Stimulated activated naive CD8-positive, alpha-beta T cell treated with anti-CD3 and anti-CD28 coated beads, Interleukin-15, Interleukin-2, amounts not matched to agents 100 U/mL and 50 U/mL, for 24 hours (primary cell): ENCODE measurements at places on chromosomes 4 and X.
A peak's percentile ranks its signal among the peaks of the same experiment; 100 is the strongest.

GRCh38 chr4:26140150-26140898, 180.5 kb upstream of the RBPJ start:
- no peak for DNase-seq

DNA sequence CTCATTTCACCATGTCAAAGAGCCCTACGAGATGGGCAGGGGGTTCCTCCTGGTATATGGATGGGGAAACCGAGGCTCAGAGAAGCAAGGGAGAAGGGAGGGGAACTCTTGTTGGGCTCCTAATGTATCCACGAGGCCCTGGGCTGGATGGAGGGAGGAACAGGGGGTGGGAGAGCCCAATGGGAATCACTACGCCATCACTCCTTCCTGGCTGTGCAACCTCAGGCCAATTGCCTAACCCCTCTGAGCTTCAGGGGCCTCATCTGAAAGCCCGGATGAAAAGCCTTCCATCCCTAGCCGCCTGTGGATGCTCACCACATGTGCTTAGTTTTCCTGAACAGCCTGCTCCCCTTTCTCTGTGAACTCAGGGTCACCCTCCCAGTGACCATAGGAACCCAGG, 57.8 kb downstream of the PPP2R2C start:
- DNase-seq: no peak

DNA sequence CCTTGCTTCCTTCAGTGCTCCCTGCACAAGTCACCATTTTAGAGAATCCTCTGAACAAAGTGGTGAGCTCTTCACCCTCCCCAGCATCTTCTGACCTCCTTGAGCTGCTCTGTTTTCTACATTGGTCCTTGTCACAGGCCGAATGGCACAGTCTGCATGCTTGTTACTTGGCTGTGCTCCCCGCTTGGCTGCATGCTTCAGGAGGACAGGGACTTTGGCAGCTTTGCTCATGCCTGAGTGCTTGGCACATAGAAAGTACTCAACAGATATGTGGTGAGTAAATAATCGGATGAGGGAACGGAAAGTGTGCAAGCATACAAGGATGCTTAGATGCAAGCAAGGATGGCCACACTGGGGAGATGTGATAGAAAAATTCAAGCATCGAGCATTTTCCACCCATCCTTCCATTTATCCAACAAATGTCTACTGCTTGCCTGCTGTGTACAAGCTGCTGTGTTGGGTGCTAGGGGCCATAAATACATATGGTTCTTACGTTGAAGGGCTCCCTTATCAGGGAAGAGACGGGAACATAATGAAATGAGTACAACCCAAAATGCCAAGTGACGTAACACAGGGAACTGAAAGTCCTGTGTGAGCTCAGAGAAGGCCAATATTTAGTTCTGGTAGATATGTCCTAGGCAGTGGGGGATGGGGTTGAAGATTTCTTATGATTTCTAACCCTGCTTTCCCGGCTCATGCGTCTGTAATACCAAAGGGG, 31.2 kb downstream of the SLC2A9 start:
- no peak for DNase-seq

- no peak for DNase-seq
These were observed at the start of gene CSN2 for GRCh38 chr4:69965628-69966027. Gene CSN2, minus strand, starts transcription at chr4:69965728. Its CDS starts 4,733 bp downstream, at chr4:69960995.

DNA sequence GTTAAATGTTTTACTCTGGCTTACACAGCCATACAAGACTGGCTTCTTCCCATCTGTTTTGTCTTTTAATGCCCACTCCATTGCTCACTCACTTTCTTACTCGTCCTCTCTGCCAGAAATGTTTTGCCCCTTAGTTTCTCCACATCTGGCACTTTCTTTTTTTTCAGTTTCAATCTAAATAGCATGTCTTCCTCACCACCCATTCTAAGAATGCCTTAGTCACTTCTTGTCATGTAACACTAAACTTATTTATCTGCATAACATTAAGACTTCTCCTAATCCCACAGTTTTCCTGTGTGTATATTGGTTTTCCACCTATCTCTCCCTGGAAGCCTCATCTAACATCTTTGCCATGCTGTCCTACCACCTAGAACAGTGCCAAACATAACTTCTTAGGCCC, 119.3 kb downstream of the ADAMTS3 start:
- no peak for DNase-seq

DNA sequence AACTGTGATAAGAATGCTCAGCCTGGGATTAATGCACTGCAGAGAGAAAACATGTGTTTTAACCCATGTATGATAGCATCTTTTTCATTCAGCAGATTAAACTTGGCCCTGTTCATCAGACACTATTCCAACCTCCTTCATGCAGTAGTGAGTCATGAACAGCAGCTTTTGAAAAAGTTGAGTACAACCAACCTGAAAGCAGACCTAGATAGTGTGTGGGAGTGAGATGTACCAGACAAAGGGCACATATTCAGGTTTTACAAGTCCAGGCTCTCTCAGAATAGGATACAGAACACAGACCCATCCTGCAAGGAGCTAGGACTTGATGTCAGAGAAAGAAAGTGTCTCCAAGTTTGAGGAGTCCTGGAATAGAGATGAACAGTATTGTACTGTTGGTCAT, 237.3 kb upstream of the STS start:
- DNase-seq: no peak

GRCh38 chr4:94926936-94927335, 169.2 kb downstream of the BMPR1B start:
- DNase-seq: no peak

- DNase-seq: no peak
These were observed 8.1 kb downstream of the RTL5 start for GRCh38 chrX:72123471-72124185.

- no peak for DNase-seq
These were observed 71.3 kb downstream of the SLC9A7 start for GRCh38 chrX:46687619-46688018.

- DNase-seq: no peak
These were observed 103.1 kb upstream of the NKX1-1 start for GRCh38 chr4:1509366-1509765.

GRCh38 chrX:117957128-117957527, 159.5 kb downstream of the KLHL13 start:
- DNase-seq: no peak

DNA sequence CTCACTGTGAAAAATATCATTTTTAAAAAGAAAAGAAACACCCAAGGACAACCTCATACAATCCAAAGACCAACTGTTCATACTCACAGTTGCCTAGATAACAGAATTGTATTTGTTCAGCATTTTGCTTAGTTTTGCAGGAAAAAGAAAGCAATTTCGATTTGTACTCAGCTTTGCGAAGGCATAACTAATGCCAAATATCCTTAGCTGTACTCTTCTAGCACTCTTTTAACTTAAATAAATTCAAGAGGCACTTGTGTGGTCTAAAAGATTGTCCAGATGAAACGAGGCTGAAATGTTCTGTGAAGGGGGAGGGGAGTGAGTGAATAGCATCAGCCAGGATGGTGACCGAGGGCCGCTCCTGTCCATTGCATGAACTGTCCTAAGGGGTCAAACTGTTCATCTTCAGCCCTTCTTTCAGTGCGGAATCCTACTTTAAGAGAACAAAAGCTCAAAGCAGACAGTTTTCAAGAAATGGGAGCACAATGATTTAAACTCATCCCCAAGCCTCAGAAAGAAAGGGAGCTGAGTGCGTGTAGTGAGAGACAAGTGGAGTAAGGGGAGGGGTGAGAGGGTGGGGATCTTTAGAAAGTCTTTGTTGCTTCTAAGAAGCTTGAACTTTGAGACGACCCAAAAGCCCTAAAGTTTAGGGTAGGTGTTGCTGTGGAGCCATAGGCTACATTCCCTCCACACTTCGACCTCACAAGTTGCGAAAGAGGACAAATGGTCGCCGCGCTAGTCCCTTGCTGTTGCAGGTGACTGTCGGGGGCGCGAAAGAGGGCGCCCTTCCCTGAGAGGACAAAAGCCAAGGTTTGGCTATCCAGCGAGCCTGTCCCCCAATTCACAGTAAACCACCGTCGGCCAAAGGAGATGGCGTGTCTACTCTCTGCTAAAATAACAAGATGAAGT, 4.0 kb upstream of the NEUROG2 start:
- peak; percentile 10 for DNase-seq

GRCh38 chr4:54228056-54228527, 1.0 kb upstream of the PDGFRA start:
- peak; percentile 75 for DNase-seq

DNA sequence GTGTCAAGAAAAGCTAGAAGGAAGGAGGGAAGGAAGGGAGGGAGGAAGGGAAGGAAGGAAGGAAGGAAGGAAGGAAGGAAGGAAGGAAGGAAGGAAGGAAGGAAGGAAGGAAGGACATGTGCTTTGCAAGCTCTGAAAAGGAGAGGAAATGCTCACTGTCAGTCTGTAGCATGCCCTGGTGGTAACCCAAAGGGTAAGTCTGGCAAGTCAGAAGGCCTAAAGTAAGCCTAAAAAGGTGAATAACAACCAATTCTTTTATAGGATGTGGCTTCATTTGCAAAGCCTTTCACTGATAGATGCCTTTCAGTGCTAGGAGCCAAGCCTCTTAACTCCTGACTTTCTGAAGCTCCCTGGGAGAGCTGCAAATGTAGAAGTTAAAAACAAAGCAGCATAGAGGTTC, 542.6 kb downstream of the CFAP47 start:
- no peak for DNase-seq

GRCh38 chr4:169410839-169411770, 140.3 kb upstream of the SH3RF1 start:
- DNase-seq: peak; percentile 50

GRCh38 chr4:152011469-152011868, 250.7 kb upstream of the GATB start:
- DNase-seq: no peak

DNA sequence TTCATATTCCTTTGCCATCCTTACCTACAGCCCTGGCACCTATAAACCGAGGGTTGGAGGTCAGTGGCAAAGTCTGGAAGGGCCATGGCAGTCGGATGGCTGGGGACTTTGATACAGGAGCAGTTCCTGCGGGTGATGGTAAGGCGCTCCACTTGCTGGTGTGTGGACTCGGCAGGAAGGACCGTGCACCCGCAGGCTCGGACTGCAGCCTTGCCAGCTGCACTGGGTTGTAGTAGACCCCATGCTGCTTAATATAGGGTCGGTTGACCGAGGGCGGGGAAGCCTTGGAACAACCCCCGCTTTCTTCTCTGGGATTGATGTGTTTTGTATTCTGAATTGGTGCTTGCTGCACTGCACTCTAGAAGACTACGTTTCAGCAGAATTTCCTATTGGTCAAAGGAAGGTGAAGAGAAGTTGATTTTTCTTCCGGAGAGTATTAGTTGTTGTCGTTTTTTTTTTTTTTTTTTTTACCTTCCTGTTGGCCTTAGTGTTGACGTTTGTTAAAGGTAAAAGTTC, 638 bp downstream of the BLTP1 start:
- peak; percentile 39 for DNase-seq

GRCh38 chr4:85448906-85449890, 25.8 kb upstream of the ARHGAP24 start:
- no peak for DNase-seq

GRCh38 chr4:126369076-126369475, 1054.3 kb downstream of the FAT4 start:
- no peak for DNase-seq

DNA sequence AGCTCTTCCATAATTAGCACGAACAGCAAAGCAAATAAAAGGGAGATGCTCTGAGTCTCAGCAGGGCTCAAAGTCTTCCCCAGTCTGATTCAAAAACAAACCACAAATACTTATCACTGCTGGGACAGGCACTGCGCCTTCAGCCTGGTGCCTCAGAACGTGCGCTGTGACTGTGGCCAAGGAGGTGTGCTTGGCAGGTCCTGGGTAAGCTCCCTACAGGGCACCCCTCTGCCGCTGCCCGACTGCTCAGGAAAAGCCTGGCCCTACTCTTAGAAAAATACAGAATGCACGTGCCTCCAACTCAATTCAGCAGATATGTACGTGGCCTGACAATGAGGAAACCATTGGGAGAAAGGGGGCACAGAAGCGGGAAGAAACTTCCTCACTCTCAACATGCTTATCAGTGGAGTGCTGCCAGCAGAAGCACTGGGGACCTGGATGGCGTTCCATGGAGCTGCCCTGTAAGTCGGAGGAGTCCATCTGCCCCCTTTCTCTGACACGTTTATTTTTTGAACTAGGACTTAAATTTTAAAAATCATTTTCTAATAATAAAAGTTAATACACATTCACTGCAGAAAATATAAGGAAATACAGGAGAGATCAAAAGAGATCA, 86.8 kb downstream of the GATB start:
- no peak for DNase-seq

DNA sequence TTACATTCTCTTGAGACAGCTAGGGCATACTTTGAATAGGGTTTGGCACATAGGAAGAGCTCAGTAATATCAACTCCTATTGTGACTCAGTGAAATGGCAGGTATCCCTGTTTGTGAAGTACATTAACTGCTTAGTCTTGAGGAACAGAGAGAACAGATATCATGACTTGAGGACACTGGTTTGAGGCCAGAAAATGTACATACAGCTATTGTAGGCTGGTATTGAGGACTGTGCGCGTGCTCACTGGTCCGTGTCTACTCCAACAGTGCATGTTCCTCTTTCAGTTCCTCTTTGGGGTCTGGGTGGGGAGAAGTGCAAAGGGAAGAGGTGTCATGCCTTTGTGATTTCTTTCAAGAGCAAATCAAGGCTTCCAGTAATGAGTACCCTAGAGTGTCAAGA, 34.6 kb upstream of the TBC1D9 start:
- DNase-seq: peak; percentile 13

GRCh38 chrX:129618997-129619396, 35.8 kb downstream of the APLN start:
- no peak for DNase-seq

GRCh38 chrX:40179283-40179682, 81.5 kb upstream of the BCOR start:
- DNase-seq: no peak

GRCh38 chr4:184097241-184097605, 120.5 kb downstream of the ENPP6 start:
- DNase-seq: peak; percentile 38

DNA sequence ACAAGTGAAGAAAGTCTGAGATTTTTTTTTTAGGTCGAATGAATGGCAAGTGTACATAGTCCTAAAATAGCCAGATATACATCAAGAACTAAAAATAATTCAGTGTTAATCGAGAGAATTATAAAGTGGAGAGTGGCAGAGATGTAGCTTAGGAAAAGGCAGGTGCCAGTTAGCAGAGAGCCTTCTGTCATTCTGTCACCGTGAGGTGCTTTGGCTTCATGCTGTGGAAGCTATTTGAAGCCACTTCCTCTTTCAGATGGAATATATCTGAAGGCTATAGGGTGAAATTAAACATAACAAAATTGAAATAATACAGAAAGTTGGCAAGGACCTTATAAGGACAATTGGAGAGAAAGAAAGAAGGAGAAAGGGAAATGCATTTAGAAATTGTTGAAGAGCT, 756.3 kb downstream of the CCSER1 start:
- DNase-seq: no peak

- no peak for DNase-seq
These were observed 54.6 kb upstream of the CLDN34 start for GRCh38 chrX:9912351-9913145.

- DNase-seq: no peak
These were observed 274.3 kb upstream of the PPARGC1A start for GRCh38 chr4:24164054-24164693.

DNA sequence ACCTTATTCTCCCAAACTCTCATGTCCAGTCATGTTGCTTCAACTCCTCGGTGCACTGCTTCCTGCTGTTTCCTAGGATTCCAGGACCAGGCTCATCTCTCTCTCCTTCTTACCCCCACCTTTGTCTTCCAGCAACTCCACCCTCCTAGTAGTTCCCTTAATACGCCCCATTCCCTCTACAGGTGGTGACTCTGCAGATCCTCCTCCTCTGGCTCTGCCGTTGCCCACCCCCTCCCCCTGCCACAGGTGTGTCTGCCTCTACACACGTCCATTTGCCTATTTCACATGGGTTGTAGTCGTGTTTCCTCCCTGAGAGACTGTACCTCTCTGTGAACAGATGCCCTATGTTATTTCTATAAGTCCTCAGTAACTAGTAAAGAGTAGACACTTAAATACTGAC, 32.4 kb downstream of the CDS1 start:
- no peak for DNase-seq

- no peak for DNase-seq
These were observed 167.5 kb upstream of the SLC7A11 start for GRCh38 chr4:138409670-138410069.
